ENCODE measurements at places on chromosomes 2 and 18.

GRCh38 chr2:209565896-209566582, 142.2 kb downstream of the MAP2 start:
- DNase-seq, result no peak

DNA sequence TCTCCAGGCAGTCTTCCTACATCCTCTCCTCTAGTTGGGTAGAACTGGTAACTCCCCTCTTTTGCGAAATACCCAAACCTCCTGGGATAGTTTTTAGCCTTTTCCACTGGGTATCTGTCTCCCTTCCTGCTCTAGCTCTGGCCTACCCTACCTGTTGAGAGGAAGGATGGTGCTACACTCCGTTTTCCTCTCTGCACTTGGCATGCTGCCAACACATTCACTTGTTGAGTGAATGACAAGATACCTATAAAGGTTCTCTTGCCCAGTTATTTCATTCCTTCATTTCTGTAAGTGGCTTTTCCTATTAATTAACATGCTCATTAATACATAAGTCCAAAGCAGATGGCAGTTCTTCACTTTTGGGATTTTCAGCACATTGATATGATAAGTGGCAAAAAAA, 293.8 kb downstream of the CNTNAP5 start:
- no peak for DNase-seq

DNA sequence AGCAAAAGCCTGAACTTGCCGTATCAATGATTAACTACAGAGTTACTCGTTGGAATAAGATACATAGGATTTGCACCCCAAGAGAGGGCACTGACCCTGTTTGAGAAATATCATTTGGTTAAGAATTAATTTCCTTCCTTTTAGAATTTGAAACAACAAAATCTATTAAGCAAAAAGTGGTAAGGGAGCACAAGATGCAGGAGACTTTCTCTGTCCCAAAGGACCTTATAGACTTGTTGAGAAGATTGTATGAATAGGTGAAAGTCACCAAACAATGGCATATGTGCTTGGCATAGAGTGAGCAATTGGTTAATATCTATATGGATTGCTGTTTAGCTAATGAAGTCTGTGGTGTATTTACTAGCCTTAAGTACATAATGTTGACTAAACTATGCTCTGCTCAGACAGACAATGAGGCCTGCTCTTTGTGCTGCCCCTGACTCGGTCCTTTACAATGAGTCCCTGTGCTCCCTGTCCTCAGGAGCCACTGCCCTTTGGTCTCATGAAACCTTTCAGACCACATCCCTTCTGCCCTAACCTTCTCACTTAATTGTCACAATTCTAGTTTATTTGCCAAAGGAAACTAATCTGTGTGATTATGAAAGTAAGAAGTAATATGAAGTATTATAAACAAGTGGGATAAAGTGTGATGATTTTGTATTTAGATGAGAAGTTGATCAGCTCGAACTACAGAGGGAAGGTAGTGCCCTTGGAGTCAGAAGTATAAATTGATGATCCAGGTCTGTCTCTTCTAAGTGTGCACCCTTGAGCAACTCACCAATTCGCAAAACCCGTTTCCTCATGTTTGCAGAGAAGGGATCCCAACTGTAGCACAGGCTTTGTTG, 21.2 kb upstream of the HNMT start:
- no peak for DNase-seq

DNA sequence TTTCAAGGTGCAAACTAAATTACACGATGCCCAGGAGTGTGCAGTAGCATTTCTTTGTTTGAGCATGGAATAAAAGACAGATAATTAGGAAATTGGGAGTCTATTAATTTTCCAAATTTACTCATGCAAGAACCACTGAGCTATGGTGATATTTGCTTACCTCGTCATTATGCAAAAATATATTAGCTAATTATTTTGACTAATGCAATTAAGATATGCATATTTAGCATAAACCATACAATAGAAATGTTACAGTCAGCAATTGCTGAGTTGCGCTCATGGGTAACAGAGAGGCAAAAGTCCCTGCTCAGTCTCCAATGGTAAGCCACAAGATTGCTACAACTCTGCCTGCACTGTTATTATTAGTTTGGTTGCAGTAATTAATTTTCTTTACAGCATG, 342.0 kb downstream of the TXNL1 start:
- DNase-seq, result no peak

Measured in activated T-cell treated with anti-CD3 and anti-CD28 coated beads, Interleukin-2, amount 50 U/mL, for 1 hour (primary cell).